Pulmonary artery endothelial cell (primary cell): ENCODE measurements at places on chromosomes 6 and 20. TPM values are rescaled to one million over a fixed set of nuclear protein-coding genes. Genes with fewer than 3 reads are reported as not detected.

- no peak for DNase-seq
Observed at GRCh38 chr6:3506200-3506599, 49.4 kb upstream of the SLC22A23 start.

DNA sequence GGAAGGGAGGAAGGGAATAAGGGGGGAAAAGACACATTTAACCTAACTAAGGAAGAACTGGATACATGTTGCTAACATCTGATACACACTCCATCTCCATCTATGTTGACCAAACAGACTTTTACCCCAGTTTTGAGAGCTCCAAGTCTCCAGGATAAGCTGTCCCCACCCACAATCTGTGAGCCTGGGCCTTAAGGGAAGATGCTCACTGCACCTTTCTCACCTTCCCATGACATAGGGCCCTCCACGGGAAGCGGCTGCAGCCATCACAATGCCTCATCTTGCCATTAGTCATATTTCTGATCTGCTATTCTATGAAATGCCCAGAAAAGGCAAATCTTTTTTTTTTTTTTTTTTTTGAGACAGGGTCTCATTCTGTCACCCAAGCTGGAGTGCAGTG is 126.6 kb upstream of the SALL4 start:
- no peak for DNase-seq

GRCh38 chr6:127459231-127459641 is at the start of gene KIAA0408:
Gene KIAA0408, minus strand, starts transcription at chr6:127459389. Its CDS starts 5,408 bp downstream, at chr6:127453981.
- DNase-seq: no peak

GRCh38 chr20:58331961-58332551 is 22.5 kb downstream of the RAB22A start:
- no peak for DNase-seq

DNA sequence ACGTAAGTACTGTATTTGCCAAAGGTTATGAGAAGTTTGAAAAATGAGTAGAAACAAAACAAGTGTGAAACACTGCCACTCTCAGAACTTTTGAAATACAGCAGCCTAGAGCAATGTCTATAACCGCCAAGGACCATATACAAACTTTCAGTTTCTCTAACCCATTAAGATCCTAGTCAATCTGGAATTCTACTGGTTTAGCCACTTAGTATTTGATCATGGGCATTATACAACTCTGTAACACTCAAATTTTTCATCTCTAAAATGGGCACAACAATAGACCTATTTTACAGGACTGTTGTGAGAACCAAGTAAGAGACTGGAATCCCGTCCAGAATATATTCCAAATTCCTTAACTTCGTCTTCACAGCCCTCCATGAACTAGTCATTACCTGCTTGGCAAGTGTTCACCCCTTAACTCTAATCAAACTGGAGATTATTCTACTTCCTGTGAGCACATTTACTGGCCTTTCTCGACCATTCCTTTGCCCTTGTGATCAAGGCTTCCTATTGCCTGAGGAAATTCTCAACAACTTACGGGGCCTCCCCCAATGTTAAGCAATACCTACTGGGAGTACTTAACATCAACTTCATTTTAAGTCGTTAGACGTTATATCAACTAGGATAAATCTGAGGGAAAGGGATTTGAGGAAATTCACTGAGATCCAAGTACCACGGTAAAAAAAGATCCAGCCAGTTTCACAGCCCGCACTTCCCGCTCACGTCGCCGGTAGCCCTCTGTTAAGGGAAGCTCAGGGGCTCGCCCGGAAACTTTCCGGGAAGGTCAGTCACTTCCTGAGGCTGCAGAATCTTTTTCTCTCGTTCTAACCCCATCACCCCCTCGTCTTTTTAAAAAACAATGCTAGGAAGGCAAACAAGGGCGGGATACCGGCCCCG is 1.1 kb downstream of the EIF2S2 start:
- DNase-seq: no peak

DNA sequence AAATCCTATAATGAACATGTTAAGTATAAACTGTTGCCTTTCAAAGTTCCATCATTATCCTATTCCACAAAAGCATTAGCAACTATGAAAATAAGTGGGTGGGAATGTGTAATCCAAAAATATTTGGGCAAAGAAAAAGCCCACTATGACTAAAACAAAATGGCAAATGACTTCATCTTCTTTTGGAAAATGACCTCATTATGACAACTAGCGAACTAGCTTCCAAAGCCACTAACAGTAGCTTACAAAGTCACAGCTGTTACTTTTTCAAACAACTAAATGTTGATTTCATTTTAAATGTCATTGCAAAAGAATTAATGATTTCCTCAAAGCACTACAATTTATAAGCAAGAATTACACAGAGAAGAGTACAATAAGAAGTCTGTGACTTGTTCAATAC is 49.8 kb upstream of the RUNX2 start:
- no peak for DNase-seq

GRCh38 chr6:83354747-83355146 is 76.1 kb downstream of the ME1 start:
- no peak for DNase-seq

DNA sequence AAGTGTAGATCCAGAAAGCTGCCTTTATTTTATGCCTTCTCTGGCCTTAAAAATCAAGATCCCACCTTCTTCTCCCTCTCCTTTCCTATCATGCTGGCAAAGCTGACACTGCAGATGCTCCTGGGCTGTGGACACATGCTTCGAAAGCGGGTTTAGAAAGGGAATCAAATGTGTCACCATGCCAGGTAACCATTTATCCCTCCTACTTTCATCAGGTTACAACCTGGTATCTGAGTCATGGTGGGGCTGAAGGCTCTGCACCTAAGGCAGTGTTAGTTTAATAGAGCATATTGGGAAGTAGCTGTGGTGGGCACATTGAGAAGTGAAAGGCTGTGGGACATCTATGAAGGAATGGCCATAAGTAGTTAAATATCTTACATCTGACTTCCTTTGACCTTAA is 69.8 kb downstream of the GJA1 start:
- no peak for DNase-seq

The LIN28B gene
- not detected in 2 replicates for total RNA-seq

The TRIM15 gene
- not detected in 2 replicates for total RNA-seq

The EPHA7 gene
- 0.13 TPM in 1 of 2 replicates, not detected in the other for total RNA-seq

The BHLHE23 gene
- total RNA-seq: not detected in 2 replicates

The B3GAT2 gene
- total RNA-seq: under 0.01 TPM in 1 of 2 replicates, not detected in the other

The CNR1 gene
- 2.6 TPM in 1 of 2 replicates, not detected in the other for total RNA-seq
